ENCODE measurements at places on chromosomes 12 and 14. TPM values are rescaled to one million over a fixed set of nuclear protein-coding genes. Genes with fewer than 3 reads are reported as not detected.

PTPRR gene
- 2.8 TPM for total RNA-seq

PLEKHD1 gene
- not detected for total RNA-seq

ARID2 gene
- total RNA-seq = 14.8 TPM

KERA gene
- not detected for total RNA-seq

SLC25A47 gene
- total RNA-seq = under 0.01 TPM

RTL1 gene
- not detected for total RNA-seq

HCAR3 gene
- total RNA-seq = not detected

HOTAIR gene
- not detected for total RNA-seq

RERG gene
- 1.1 TPM for total RNA-seq

PLA2G1B gene
- not detected for total RNA-seq

CLEC1A gene
- under 0.01 TPM for total RNA-seq

PALS1 gene
- total RNA-seq = 35.9 TPM

LRRC43 gene
- 0.38 TPM for total RNA-seq

SAMD15 gene
- total RNA-seq = 2.5 TPM

MIPOL1 gene
- 5.9 TPM for total RNA-seq

IL31 gene
- not detected for total RNA-seq

AMDHD1 gene
- under 0.01 TPM for total RNA-seq

MUCL1 gene
- not detected for total RNA-seq

GUCY2C gene
- not detected for total RNA-seq
